ENCODE measurements at places on chromosomes 11 and 22. TPM values are rescaled to one million over a fixed set of nuclear protein-coding genes. Genes with fewer than 3 reads are reported as not detected.
A peak's percentile ranks its signal among the peaks of the same experiment; 100 is the strongest.

- no peak for DNase-seq
These were observed at the start of gene H19 for GRCh38 chr11:1997755-1998154. Gene H19 (minus strand): TSS chr11:1997842.

- DNase-seq, result peak; percentile 97
These were observed 79.1 kb upstream of the KCNQ1OT1 start for GRCh38 chr11:2778630-2779498.

GRCh38 chr11:78685156-78685555 lies 110.5 kb upstream of the NARS2 start:
- no peak for DNase-seq

DNA sequence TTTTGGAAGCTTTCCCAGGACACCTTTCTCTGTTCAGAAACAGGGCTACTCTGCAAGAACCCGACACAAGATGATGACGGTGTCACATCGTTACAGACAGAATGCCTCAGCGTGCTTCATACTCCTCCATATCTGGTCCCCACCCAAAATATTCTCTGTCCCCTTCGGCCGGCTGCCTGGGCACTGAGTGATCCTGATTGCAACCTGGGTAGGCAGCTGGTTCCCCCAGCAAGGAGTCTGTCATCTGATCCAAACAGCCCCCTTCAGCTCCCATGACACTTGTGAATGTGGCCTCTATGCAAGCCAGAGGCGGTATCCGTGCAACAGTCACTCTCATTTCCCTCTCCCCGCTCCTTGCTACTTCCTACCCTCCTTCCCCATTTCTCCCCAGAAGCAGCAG lies 431.7 kb upstream of the B3GAT1 start:
- DNase-seq, result no peak

DNA sequence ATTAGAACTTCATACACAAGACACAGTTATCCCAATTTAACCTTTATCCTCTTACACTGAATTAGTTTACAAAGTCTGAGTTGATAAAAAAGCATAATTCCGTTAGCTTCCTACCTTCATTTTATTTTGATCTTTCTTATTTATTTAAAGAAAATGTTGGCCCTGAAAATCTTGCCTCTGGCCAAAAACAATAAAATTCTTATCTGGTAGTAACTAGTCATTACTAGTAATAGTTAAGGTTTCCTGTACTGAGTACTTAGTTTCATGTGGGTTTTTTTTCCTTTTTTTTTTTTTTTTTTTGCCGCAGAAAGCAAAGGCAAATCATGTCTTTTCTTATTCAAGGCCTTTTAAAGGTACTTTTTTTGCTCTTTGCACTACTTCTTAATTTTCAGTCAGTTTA lies 120.6 kb downstream of the PAX6 start:
- DNase-seq, result no peak

DNA sequence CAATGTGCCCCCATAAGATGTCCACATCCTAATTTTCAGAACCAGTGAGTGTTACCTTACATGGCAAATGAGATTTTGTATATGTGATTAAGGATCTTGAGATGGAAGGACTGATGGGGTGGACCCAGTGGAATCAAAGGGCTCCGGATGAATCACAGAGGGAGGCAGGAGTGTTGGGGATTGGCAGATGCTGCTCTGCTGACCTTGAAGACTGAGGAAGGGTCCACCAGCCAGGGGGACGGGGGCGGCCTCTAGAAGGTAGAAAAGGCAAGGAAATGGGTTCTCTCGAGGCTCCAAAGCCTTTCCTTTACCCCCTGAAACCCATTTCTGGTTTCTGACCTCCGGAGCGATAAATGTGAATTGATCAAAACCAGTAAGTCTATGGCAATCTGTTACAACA lies 18.8 kb downstream of the TMEM218 start:
- DNase-seq, result no peak

GRCh38 chr11:69320326-69320725 lies 26.4 kb downstream of the MYEOV start:
- peak; percentile 43 for DNase-seq

DNA sequence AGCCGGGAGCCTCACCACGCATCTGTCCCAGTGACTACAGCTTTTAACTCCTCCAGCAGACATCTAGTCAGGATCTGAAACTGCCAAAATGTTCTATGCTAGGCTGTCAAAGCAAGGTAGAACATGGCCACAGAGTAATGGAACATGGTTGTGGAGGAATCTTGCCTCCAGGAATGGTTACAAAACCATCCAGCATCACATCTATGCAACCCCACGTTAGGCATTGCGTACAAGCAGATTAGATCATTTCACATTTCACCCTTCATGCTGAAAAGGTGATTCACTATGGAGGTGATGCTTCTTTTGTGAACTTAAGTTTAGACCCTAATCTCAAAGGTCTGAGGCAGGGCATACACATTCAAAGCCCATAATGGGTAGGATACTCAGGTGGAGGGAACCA lies 103.0 kb downstream of the PARVA start:
- DNase-seq, result no peak

- no peak for DNase-seq
These were observed 85.7 kb downstream of the TBC1D22A start for GRCh38 chr22:46848197-46848596.

GRCh38 chr11:19811380-19811779 lies 98.7 kb downstream of the NAV2 start:
- no peak for DNase-seq

- DNase-seq, result no peak
These were observed 37.0 kb upstream of the ABTB2 start for GRCh38 chr11:34394771-34395300.

GRCh38 chr11:131481303-131481702 lies 110.9 kb downstream of the NTM start:
- DNase-seq, result no peak

GRCh38 chr22:42300259-42301076 lies 30.0 kb upstream of the TCF20 start:
- no peak for DNase-seq

DNA sequence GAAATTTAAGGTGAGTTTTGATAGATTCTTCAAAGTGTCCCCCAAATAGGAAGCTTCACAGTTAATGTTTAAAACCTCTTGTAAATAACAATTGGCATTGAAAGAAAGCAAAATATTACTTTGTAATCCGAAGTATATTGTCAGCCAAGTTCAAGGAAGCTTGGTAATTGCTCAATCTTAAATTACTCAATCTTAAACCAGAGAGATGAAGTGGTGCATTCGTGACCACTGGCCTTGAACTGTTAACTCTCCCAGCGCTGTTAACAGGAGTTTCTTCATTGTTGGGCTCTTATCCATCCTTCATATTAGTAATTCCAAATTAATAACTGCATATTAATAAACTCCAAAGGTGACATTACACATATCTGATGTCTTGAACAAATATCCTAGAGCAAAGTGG lies 20.6 kb upstream of the FDX1 start:
- no peak for DNase-seq

GRCh38 chr11:85903406-85903805 lies 48.2 kb downstream of the CCDC83 start:
- DNase-seq, result no peak

GRCh38 chr11:17828311-17828751 lies 93.8 kb downstream of the KCNC1 start:
- peak; percentile 26 for DNase-seq

The OR2AG2 gene
- total RNA-seq, result under 0.01 TPM

The KREMEN1 gene
- 7.3 TPM for total RNA-seq

The POLR2L gene
- total RNA-seq, result 83.4 TPM

The KCNA4 gene
- total RNA-seq, result 0.33 TPM

The HDHD5 gene
- 22.1 TPM for total RNA-seq

The ABCC8 gene
- total RNA-seq, result 87.0 TPM

The PYGM gene
- 0.78 TPM for total RNA-seq

The SERPIND1 gene
- total RNA-seq, result not detected

The TEAD1 gene
- 36.9 TPM for total RNA-seq

All from body of pancreas (tissue), 4 donors.